ENCODE measurements at places on chromosomes 6 and 20.

GRCh38 chr6:111201244-111201554 is 113.9 kb downstream of the SLC16A10 start:
- no peak for DNase-seq

GRCh38 chr20:22386306-22386623 is 198.1 kb downstream of the FOXA2 start:
- no peak for DNase-seq

DNA sequence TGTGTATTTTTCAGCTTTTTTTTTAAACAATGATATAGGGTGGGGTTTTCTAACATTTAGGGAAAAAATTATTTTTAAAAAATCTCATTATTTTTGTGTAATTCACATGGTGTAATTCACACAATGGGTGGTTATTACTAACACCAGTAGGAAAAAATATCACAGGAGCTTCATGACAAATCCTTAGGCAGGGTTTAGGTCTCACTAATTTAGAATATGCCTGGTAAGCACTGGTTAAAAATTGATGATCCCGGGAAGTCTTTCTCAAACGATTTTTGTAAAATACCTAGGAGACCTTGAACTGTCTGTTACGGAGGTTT is 29.5 kb upstream of the ZNF217 start:
- DNase-seq: no peak

DNA sequence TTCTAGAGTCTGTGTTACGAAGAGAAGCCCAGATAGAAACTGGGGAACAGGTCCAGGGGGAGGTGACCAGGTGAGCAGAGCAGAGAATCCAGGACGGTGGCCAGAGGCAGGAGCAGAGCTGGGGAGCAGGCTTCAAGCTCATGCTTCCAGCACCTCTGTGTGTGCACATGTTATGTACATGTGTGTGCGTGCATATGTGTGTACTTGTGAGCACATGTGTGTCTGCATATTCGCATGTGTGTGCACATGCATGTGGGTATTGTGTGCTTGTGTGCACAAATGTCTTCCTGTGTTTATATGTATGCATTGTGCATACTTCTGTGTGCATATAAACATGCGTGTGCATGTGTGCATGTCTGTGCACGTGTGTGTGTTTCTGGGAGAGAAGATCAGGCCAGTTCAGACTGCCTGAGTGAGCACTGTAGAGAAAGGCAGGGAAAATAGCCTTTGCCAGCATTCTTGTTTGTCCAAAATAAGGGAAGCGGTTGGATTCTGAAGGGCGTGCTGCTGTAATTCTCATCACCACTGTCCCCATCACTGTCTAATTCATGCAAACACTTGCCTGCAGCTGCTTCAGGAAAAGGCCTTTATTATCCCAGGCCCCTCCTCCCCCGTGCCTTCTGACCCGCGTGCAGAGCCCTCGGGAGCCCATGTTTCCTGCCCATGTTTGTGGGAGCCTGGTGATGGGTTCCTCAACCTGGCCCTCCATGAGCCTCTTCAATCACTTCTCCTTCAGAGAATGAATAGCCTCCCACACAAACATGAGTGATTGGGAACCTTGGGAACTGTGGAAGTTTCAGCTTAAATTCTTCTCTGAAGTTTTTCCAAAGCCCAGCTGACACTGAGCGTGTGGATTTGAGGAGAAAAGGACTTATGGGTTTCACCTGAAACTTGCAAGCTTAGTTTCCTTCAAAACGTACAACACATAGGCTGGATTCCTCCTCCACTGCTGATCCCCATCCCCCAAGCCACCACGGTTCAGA is 161.7 kb upstream of the AFDN start:
- no peak for DNase-seq

DNA sequence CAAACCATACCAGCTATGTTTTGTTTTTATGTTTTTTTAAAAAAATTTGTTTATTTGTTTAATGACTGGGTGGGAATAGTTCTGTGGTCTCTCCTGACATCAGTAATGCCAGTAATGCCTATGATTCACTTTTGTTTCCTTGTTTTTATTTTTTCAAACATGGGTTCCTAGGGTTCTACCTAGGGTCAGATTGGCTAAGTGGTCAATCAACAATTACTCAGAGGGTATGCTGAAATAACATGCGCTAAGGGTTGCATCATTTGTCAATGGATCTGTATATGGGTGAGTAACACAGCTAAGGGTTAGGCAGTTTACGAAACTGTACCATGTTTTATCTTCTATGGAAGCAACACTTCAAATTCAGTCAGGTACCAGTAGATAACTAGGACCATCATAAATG is 583.8 kb upstream of the GJE1 start:
- no peak for DNase-seq

DNA sequence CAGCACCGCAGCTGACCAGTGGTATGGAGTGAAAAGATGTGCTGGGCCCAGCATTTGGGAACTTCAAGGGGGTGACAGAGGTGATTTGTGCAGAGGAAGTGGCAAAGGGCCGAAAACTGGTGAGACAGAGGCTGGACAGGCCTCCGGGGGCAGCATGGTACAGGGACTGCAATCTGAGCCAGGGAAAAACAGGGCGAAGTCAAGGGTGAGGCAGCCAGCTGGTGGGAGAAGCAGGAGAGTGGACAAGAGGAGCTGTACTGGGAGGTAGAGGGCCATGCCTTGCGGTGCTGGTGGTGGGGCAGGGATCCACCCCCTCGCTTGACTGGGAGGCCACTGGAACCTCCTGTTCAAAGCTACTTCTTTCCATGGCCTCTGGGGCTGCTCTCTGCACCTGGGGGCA is 7.3 kb upstream of the GFRA4 start:
- no peak for DNase-seq

- DNase-seq: no peak
Observed at GRCh38 chr6:5838656-5839396, 167.9 kb downstream of the NRN1 start.

DNA sequence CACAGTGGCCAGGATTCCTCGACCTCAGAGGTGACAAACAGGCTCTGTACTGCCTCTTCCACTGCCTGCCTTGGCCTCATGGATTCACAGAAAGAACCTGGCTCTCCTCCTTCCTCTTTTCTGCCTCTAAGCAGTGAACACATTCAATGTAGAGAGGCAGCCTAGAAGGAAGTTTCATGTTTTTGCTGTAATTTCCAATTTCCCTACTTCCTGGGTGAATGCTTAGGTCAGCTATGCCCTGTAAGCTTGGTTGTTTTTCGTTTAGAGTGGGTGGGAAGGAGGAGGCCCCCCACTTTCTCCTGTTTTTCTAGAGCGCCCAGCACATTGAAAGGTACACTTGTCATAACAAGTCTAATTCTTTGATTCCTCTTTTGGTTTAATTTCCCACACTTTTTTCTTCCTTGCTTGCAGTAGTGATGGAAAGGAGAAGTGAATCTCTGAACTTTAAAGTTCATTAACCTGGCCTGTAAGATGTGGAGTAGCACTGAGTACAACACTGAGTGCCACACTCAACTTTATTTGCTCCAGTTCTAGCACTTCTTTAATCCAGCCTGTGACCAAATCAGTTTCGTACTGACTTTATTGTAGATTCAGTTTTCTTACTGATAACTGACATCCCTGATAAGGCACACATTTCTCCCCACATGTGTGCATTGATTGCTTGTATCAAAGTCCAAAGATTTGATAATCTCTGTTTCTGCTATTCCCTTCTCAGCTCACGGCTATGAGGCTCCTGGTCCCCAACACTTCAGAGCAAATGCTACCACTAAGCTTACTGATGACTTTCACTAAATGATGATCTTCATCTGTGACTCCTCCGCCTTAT is 100.0 kb upstream of the MAN1A1 start:
- DNase-seq: no peak

DNA sequence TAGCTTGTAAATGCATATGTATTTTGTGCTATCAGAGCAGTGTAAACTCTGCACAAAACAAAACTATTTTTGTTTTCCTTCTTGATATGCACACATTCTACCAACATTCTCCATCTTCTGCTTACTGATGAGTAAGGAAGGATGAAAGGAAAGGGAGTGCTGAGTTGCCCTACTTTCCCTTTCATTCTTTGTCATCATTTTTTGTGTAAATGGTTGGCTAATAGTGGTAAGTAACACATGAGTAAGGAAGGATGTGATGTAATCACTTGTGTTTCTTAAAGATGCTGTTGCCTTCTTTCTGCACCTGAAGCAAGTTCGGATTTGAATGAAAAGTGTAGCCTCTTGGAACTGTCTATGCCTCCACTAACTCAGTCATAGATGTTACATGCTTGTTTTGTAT is 4.6 kb upstream of the REV3L start:
- peak; percentile 46 for DNase-seq

GRCh38 chr20:4014031-4014474 is 1.3 kb downstream of the RNF24 start:
- peak; percentile 47 for DNase-seq

DNA sequence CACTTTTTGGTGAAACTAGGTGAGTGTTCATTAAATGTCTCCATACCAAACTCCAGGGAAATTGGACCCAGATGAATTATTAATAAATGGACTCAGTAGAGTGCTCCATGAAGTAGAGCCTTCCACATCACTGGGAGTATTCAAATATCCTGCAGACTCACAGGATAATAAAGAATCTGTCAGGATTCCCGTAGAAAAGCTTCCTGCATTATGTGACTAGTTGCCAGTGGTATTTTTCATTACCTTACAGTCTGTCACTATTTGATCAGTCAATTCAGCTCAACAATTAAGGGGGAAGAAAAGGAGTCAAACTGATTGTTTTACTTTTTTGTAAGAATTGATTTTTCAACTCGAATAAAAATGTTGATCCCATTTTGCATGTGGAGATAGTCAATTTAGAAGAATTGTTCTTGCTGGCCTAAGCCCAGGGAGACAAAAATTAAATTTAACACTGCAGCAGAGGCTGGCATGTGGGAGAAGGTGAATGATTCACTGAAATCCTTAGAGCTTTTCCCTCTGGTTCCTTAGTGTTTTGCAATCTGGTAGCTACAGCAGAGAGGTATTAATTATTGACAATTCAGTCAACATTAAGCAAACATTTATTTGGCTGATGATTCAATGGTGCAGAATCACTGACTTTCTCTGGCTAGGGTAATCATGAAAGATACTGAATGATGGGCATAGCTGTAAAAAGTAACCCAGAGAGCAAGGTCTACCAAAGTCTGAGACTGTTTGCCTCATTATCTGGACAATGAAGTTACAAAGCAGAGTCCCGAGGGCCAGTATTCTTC is 442.4 kb downstream of the CD83 start:
- no peak for DNase-seq

- no peak for DNase-seq
Observed at GRCh38 chr20:58349570-58349969, 39.5 kb upstream of the VAPB start.

DNA sequence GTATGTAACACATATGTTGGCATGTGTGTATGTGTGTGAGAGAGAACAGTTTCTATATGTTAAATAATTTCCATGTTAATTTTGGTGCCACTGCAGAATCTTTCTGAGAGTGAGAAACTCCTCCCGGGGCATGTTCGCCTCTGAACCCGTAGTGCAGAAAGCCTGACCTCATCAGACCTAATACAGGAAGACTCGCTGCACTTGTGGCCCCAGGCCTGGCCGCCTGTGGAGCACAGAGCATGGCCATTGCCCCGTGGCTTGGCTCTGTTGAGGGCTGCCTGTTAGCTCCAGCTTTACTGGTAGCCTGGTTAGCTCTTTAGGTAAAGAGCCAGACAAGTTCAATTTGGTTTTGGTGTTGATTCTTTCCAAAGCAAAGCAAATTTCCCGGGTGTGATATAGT is 25.5 kb downstream of the FARS2 start:
- no peak for DNase-seq

GRCh38 chr6:715709-716491 is 23.0 kb upstream of the EXOC2 start:
- DNase-seq: no peak

DNA sequence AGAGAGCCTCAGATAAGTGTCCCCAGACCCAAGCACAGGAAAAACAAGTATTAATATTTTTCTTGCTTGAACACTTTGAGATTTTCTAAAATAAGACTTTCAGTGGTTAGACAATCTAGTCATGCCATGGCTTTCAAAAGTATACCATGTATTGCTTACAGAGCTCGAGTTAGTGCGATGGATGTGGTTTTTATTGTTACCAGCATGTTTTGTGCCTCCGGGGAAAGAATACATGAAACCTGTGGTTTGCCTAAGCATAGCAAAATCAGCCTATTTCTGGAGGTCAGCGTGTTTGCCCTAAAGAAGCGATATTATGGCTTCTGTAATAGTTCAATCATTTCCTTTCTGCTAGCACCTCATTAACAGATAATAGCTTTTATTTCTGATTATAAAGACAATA is 21.6 kb downstream of the RIN2 start:
- no peak for DNase-seq
